ENCODE measurements at places on chromosomes 11 and 22.
A peak's percentile ranks its signal among the peaks of the same experiment; 100 is the strongest.

DNA sequence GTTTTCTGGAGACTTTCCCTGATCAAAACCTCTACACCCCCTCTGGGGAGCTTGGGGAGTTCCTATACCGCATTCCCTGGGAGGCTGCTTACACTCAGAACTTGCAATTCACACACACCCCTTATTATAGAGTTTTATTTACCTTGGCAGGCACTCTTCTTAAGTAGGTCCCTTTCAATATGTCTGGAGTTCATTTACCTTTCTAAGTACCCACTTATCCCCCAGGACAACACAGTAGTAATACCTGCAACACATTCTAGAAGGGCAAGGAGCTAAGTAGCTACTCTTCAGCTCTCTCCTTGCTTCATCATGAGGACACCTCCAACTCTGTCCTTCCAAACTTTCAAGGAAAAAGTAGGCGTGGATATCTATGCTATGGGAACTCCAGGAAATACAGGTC, 127.8 kb upstream of the ANO3 start:
- DNase-seq = no peak

- no peak for DNase-seq
Observed at GRCh38 chr22:49575703-49576081, 252.0 kb downstream of the BRD1 start.

DNA sequence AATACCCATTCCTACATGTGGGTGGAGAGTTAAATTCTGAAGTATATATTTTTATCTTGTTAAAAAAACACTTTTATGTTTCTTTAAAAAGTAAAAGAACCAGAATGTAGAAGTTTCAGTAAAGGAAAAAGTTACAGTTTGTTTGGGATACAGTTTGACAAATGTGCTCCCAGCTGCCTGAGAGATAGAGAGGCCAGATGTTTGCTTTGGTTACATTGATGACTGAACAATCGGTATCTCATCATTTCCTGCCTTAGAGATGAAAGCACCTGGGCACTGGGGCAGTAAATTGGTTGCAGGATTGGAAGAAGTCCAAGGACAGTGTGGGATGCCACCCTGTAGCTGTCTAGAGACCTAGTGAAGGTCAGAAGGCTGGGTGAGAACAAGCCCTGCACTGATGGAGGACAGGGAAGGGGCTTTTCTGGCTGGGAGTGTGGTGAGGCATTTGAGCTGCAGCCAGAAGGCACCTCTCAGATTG, 16.6 kb downstream of the MED15 start:
- no peak for DNase-seq

DNA sequence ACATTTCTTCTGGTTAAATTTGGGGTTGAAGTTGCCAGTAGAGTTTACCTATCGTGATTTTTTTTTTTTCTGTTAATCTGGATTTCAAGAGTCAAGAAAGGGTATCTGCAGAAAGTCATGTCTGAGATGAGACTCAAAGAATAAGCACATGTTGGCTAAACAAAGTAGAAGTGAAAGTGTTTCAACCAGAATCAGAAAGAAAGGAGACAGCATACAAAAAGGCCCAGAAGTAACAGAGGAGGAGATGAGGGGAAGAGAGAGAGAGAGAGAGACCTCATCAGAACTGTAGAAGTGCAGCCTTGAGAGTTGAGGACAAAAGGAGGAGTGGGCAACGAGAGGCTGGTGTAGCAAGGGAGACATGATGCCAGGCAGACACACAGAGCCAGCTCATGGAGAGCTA, 54.9 kb downstream of the SVIP start:
- no peak for DNase-seq

- DNase-seq = no peak
Observed at GRCh38 chr11:128933481-128934178, 9.0 kb downstream of the TP53AIP1 start.

DNA sequence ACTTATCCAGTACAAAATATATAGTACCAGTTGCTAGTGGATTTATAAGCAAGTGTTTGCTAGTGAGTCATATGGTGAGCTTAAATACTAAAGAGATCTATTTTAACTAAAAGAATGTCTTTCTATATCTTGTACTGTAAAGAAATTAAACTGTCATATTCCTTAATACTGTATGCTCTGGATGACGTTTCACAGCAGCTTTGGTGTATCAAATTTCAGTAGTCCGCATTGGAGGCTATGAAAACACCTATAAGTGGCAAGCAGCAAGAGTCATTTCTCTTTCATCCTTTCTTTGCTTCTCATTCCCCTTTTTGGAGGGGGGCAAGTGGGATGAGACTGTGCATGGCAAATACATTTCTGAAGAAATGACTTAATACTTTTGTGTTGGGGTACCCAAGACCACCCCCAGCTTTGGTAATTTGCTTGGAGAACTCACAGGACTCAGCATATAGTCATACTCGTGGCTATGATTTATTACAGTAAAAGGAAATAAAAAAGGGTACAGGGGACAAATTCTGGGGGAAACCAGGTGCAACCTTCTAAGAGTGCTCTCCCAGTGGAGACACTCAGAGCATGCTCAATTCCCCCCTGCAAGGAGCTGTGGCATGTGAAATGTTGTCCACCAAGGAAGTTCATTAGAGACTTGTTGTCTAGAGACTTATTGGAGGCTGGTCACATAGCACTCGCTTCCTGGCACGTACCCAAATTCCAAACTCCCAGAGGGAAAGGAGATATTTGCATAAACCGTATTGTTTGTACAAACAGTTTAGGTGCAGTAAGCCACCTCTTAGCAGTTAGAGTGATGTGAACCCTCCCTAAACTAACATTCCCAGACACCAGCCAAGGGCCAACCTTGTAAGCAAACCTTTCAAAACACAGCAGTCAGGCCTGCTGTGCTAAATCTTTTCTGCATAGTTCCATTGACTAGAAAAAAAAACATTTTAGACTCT, 210.8 kb downstream of the PGR start:
- no peak for DNase-seq

DNA sequence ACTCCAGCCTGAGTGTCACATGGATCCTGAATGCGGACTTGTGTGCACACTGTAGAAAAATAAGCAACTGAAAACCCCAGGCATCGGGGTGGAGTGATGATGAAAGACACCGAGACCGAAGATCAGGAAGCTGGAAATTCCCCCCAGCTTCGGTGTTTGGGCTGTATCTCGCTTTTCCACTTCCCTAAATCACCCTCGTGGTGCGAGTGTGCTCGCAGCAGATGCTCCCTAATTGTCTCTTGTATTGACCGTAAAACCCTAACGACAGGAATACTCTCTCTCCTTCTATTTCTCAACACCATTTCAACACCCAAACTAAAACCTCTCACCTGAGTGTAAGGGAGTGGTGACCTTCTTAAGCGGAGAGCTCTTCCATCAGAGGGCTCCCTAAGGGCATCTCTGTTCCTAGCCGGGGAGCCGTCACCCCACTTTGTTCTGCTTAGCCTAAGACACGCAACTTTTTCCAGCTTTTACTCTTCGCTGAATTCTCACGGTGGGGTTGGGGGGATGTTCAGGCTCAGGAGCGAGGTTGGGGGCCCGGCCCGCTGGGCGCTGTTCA, 635 bp upstream of the GRK3 start:
- DNase-seq = no peak

GRCh38 chr22:24146194-24146616, 35.1 kb upstream of the SUSD2 start:
- no peak for DNase-seq

DNA sequence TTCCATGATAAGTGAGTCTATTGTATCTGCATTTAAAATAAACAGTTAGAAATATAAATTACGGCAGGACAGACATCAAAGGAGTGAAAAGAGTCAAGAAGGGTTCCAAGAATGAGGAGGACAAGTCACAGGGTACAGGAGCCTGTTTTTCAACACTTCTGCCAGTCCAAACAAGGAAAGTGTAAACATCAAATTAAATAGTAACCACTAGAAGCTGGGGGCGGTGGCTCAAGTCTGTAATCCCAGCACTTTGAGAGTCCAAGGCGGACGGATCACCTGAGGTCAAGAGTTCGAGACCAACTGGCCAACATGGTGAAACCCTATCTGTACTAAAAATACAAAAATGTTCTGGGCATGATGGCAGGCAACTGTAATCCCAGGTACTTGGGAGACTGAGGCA, 219.6 kb downstream of the LUZP2 start:
- DNase-seq = no peak

DNA sequence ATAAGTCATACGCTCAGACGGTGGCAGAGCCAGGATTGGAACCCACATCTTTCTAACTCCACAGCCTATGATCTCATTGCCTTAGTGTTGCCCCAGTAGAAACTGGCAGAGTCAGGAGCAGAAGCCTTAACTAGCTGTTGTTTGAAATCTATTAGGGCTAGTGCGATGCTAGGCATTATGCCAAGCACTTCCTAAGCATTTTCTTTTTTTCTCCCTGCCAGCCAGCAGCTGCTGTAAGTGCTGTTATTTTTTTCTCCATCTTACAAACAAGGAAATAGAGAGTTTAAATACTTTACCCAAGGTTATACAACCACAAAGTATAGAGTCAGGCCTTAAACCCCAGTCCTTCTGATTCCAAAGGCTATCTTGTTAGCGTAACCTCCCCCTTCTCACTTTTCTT, 161.0 kb upstream of the SORL1-AS1 start:
- DNase-seq = peak; percentile 24

All from AG08396 (cell line).